Right atrium auricular region (tissue), 2 donors: ENCODE measurements at places on chromosomes 1 and 21. TPM values are rescaled to one million over a fixed set of nuclear protein-coding genes. Genes with fewer than 3 reads are reported as not detected.

The ACTA1 gene
- total RNA-seq = 3,527 TPM

DNA sequence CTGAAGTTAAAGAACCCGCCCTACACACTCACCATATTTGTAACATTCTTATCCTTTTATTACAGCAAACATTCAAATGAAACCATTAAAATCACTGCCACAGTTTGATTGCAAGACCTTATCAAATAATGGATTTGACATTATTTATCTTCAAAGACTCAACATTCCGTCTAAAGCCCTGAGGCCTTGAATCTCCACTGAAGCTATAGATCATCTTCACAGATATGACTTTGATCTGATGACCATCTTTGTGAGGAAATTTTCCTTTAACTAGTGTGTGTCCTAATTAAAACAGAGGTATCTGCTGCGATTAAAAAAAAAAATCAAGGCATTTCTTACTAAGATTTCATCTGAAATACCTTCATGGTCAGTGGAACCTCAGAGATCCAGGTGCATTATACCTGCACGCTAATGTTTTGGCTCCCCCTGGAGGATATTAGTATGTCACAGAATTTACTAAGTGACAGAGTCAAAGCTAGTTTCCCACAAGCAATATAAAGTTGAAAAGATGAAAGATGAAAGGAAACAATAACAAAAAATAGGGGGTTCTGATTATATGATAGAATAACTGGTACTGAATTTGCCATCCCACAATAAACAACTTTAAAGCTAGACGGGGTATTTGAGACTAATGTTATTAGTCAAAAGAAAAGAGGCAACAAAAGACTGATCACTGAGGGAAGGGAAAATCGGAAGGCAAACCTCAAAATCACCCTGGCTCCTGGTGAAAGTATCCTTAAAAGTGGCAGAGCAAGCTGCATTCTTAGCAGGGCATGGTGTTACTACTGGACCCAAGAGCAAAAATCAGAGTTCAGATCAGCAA is 923.4 kb downstream of the NCAM2 start:
- no peak for DNase-seq

DNA sequence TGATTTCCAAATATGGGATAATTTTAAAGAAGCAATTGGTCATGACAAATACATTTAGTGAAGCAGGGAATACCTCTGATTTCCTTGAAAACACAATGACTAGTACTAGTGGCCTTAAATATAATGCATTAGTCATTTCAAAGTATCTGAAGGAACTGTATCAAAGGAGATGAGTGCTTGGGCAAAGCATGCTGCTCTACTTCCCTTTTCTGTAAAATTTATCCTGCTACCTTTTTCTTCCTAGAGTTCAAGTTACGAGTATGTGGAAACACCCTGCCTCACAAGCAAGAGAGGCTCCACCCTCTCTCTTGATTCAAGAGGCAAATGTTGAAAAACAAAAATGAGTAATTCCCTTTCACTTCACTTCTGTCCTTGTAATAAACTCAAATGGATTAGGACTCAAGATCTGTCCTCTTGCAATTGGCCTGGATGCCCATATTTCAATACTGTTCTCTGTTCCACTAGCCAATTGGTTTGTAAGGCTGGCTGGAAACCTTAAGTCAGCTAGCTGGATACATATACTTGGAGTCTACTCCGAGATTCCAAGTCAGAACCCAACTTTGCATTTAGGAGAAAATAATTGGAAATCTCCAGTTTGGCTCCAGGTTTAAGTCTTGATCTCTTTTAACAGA is 92.5 kb downstream of the CDC42BPA start:
- no peak for DNase-seq

DNA sequence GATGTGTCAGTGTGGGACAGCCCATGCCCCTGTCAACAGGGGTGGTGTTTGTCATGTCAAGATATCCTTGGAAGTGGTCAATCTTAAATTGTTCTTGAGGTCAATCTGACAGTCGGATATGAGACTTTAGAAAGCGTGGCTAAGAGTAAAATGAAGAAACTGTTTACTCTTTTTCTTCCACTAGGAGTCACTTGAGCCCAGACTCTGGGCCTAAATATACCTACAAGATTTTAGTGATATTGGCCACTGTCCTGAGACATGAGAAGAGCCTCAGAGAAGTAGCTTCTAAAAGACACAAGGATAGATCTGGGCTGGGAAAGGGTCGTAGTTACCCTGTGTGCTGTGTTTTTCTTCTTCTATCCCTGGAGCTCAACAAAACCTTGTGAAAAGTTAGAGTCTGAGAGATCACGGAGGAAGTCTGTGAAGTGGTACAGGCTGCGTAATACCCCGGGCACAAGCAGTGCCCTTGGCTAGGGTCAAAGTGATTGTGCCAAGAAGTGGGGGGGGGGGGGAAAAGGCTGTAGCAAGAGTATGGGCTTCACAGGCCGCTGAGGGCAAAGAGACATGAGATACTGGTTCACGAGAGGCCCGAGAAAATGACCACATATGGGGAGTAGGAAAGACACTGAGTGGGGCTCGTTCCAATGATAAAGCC is 355.2 kb upstream of the GREM2 start:
- DNase-seq = no peak

The RGS13 gene
- not detected for total RNA-seq

The HJV gene
- total RNA-seq = 153 TPM

DNA sequence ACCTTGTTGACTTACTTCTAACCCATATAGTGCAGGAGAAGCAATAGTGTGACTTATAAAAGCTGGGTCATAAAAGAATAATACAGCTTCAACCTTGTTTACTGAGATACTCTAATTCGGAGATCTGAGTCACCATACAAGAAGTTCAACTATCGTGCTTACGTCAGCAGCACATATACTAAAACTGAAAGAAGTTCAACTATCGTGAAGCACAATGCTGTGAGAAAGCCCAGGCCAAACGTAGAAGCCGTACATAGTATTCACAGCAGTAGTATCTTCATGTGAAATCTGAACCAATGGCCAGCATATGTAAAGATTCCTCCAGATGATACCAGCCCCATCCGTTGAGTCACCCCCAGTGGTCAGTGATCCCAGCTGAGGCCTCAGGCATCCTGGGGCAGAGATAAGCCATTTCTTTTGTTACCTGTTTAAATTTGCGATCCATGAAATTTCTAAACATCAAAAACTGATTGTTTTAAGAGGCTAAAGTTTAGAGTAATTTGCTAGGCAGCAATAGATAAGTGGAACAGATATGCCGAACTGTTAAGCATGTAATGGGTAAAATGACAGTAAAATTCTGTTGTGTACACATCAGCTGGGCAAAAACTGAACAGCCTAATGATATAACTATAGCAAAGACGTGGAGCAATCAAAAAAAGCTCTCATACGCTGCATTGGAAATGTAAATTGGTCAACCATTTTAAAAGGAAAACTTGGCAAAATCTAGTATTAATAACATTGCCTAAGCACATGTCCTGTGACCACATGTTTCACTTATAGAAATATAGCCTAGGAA is 53.9 kb upstream of the SAMD13 start:
- DNase-seq = no peak

The WDR3 gene
- total RNA-seq = 12.6 TPM

The OR2T11 gene
- not detected for total RNA-seq

The NCMAP gene
- 0.16 TPM for total RNA-seq

DNA sequence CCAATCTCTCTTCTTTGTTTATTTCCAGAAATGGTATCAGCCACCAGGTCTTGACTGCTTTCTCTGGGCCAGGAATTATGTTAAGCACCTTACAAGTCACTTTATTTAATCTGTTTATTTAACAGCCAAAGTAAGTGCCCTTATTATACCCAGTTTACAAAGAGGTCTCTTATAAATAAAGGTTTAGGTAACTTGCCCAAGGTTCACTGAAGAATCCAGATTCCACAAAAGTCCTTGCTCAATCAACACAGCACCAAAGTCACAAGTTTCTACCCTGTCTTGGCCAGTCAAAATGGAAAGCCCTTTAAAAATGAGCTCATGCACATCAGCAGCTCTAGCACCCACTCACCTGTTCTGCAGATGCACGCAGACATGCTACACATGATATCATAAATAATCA is 28.0 kb upstream of the ATP1A1 start:
- no peak for DNase-seq

The YOD1 gene
- total RNA-seq = 4.7 TPM

DNA sequence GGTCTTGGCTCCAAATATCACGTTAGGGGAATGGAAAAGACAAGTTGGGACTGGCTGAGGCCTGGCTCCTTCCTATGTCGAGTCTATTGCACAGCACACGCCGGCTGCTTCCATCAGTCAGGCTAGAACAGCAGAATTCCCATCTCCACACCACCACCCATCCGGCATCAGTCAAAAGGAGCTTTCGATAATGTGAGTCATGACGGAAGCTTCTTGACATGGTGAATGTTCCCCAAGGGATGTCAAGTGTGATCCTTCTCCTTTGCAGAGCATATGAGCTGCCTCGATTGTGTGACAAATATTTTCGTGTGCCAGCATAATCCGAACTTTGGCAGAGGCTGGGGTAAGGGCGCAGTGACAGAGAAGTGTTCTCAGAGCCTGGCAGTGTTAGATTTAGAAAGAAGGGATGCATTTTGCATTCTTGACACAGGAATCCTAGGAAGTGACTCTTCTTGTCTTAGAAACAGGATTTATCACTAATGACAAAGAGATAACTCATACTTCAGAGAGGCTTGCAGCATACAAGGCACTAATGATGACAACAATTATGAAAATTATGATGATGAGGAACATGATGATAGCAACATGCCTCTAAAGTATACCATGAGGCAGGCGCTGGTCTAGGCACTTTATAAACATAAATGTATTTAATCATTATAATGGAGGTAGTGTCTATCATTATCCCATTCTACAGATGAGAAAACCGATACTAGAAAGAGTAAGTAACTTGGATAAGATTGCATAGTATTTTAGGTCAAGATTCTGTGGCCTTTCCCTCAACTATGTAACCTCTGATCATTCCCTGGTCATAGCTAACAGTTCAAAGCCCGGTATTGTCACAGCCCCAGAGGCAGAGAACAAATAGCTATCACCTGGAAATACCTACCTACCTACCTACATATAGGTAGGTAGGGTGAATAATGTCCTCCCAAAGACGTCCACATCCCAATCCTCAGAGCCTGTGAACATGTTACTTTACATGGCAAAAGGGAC is 135.0 kb downstream of the KCNJ6 start:
- DNase-seq = no peak

- no peak for DNase-seq
Measured at GRCh38 chr1:194225821-194226220, 1039.4 kb upstream of the B3GALT2 start.

DNA sequence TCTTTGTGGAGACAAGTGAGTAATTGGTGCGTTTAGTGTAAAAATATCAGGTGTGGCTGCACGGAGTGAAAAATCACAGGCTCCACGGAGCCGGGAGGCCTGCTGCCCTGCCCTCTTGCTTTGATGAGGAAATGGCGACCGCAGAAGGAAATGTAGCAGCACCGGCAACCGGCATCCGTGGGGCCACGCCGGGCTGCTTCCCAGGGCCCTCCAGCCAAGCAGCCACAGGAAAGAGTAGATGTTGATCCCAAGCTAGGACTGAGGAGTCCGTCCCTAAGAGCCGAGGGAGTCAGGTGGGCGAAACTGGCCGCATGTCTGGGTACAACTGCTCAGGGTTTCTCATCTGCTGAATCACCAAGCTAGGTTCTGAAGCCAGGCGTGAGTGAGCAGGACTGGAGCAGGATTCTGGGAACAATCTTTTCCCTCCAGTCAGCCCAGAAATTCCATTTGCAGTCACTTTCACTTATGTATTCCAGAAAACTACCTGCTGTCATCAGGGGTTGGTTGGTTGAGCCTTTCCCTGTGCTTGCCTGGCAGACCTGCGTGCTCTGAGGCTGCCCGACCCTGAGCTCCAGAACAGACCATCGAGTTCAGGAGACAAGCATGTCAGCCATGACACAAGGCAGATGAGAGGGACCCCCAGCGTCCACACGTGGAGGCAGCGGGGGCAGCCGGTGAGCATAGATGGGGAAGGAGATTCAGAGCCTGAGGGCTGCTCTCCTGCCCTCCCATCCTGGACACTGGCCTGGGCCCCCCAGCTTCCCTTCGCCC is 5.8 kb upstream of the ITGB2 start:
- DNase-seq = no peak

DNA sequence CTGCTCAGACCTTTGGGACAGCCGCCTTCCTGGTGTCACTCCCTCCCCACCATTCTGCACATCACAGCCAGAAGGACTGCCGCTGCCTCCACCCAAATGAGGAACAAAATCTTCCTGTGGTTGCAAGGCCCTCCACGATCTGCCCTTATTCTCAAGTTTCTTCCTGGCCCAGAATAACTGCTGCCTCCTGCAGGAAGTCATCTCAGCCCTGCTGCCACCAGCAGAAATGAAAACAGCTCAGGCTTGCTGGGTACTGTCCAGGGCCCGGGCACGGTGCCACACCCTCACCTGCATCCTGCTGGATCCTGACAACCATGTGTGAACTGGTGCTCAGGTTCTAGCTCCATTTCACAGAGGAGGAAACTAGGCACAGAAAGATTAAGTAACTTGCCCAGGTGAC is 2.8 kb downstream of the CLDN19 start:
- no peak for DNase-seq

The SYT6 gene
- total RNA-seq = not detected

DNA sequence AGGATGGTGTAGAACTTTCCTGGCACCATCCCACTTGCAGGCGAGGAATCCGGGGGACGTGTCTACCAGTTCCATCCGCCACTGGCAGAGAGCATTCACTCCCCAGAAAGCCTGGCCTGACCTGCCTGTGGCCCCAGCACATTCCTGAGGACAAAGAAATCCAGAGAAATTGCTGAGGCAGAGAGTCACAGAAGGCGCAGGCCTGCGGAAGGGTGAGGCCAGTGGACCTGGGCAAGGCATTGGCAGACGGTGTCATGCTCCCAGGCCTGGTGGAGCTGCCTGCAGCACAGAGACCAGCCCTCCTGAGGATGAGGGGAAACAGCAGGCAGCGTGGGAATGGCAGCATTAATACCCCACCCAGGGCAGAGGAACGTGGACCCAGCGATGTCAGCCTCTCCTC is 81.2 kb upstream of the F3 start:
- DNase-seq = no peak

DNA sequence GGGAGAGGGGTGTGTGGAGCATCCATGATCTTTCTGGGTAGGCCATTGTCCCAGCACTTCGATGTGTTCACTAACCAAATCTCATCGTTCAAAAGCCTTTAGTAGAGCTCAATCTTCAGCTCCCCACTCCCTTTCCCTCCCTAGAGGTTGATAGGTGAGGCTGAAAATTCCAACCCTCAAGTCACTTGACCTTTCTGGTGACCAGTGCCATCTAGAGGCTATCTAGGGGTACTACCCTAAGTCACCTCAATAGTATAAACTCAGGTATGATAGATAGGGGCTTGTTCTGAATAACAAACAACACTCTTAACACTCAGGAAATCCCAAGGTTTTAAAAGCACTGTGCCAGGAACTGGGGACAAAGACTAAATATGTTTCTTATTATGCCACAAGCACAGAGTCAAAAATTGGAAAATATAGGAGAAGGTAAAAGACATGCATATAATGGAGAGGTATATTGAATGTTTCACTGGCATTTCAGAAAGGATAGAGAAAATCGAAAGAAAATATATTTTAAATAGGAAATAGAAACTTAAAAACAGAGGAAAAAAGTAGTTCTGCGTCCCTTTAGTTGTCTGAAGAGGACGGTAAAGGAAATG is 42.9 kb upstream of the CD53 start:
- no peak for DNase-seq

DNA sequence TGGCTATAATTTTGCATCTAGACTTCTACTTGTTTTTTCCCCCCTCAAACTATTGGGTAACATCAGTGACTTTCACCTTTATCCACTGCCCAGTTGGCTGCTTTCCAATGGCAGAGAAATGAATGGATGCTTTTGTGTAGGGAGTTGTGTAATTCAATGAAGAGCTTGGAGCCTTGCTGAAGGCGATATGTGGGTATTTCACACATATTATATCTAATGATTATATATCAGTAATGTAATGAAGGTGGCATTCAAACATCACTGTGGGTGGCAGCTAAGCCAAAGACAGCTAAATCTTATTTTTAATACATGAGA is 81.2 kb downstream of the TGFB2 start:
- DNase-seq = peak; percentile 75
